NCI-H2171 treated with DMSO at 0.1 percent for 48 hours (cell line): ENCODE measurements at places on chromosomes 13 and 19.
A peak's percentile ranks its signal among the peaks of the same experiment; 100 is the strongest.

DNA sequence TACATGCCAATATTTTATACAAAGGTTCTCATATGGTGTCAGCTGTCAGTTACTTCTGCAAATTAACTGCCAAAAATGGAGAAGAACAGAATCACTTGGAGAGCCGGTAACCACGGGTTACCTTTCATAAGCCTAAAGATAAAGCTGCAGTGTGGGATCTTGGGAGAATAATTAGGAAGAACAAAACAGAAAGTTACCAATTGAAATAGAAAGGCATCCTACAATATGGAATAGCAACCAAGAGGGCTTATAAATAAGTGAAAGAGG, 74.2 kb downstream of the TSHZ3 start:
- no peak for DNase-seq

DNA sequence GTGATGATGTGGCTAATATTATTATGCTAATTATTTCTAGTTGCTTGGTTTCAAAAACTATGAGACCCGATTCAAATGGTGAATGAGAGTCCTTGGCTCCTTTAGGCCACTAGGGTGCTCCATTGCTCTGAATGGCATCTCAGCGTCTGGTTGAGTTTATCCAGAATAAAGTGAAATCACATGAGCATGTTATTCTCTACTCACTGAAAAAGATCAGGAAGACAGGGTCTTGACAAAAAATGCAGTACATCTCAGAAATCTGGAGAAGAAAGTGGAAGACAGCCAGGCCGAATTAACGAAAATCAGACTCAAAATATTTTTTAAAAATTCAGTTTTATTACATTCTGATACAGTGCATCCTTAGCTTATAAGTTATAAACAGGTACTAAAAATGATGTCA, 516.2 kb downstream of the MYO16 start:
- peak; percentile 38 for DNase-seq

- DNase-seq = no peak
These were observed 131.3 kb downstream of the SLC7A1 start for GRCh38 chr13:29464105-29464679.

DNA sequence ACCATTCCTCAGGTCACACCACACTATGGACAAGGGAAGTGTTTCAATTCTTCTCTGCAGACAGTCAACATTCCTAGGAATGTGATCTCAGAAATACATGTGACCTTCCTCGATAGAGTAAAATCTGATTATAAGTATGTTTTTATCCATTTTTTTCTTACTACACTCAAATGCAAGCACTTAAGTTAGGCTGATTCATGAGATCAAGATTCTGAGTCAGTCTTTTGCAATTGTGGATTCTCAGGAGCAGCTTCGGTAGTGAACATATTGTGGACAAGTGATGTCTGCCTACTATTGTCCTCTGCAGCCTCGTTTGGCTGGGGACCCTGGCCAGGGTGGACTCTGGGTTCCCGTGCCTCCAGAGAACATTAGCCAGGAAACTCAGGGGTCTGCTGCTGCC, 3.2 kb downstream of the SERPINE3 start:
- no peak for DNase-seq

DNA sequence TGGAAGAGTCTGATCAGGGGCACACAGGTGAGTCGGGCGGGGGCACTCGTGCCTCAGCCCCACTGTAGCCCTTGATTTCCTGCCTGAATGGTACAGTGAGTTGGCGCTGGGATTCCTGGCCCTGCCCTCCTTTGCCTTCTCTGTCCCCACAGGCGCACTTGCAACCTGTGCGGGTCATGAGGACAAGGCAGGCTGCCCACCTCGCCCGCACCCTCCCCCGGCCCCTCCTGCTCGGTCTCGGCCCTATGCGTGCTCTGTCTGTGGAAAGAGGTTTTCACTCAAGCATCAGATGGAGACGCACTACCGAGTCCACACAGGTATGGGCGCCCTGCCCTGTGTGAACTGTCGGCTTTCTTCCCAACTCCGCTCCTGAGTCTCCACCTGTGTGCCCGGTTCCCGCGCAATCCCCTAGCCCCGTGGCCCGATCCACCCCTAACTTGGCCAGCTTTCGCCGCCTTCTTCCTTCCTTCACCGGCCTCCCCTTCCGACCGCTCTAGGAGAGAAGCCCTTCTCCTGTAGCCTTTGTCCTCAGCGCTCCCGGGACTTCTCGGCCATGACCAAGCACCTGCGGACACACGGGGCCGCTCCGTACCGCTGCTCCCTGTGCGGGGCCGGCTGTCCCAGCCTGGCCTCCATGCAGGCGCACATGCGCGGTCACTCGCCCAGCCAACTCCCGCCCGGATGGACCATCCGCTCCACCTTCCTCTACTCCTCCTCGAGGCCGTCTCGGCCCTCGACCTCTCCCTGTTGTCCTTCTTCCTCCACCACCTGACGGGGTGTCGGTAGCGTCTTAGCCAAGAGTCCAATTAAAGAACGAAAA, 1.6 kb upstream of the KMT2B start:
- DNase-seq = peak; percentile 37

- DNase-seq = no peak
These were observed 16.5 kb upstream of the ERCC1 start for GRCh38 chr19:45440259-45440638.

DNA sequence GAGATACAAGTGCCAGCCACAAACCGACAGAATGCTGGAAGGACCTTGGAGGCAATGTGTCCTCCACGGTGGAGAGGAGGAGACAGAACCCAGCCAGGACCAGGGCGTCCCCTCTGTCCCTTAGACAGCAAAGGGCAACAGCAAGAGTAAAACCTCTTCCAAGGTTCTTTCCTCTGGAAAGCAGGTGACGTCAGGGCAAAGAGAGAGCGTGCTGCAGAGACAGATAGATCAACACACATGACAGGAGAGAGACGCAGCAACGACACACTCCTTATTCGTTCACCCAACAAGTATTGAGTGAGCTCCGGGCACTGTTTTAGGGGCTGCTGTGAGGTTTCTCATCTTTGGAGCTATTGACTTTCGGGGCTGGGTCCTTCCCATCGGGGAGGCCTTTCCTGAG, 1.3 kb upstream of the GALP start:
- no peak for DNase-seq
